Head of caudate nucleus (tissue), 42 donors: ENCODE measurements at places on chromosomes 4 and X.

DNA sequence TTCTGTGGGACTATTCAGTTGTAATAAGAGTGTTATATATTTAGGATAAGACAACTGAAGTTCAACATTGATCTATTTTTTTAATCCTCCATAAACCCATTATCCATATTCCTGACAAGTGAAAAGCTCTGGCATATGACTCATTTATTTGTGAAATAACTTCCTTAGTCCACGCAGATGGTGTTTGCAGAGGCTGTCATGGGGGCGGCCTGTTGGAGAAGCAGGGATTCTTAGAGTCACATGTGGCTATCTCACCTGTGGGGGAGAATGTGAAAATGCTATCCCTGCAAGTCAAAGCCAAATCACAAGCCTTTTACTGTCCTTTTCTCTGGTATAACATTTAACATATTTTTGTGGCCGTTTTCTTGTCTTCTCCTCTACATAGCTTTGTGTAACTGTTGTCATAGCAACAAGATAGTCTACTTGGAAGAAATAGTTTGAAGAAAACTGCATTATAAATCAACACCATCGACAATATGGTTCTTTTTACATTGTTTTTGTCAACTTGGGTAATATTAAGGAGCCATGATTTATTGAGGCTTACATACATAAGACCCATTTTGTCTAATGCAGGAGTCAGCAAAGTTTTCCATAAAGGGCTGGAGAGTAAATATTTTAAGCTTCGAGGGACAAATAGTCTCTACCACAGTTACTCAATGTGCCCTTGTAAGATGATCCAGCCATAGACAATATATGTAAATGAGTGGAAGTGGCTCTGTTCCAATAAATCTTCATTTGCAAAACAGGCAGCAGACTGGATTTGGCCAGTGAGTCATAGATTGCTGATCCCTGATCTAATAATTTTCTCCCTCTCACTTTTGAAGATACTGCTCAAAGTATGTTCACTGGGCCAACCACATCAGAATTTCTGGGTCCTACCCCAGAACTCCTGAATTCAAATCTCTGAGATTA lies 395.0 kb downstream of the DTHD1 start:
- no peak for DNase-seq

DNA sequence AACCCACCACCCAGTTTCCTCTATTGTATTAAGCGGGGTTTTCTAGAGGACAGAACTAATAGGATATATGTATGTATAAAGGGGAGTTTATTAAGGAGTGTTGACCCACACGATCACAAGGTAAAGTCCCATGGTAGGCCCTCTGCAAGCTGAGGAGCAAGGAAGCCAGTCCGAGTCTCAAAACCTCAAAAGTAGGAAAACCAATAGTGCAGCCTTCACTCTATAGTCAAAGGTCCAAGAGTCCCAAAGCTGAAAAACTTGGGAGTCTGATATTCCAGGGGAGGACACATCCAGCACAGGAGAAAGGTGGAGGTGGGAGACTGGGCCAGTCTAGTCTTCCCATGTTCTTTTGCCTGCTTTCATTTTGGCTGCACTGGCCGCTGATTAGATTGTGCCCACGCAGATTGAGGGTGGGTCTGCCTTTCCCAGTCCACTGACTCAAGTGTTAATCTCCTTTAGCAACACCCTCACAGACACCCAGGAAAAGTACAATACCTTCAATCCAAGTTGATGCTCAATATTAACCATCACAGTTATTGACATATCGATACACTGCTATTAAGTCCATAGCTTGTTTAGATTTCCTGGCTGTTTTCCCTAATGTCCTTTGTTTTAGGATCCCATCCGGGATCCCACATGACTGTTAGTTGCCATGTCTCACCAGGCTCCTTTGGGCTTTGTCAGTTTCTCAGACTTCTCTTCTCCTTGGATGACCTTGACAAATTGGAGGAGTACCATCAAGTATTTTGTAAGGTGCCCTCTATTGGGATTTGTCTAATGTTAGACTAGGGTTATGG lies 12.2 kb downstream of the UCHL1 start:
- DNase-seq: no peak

DNA sequence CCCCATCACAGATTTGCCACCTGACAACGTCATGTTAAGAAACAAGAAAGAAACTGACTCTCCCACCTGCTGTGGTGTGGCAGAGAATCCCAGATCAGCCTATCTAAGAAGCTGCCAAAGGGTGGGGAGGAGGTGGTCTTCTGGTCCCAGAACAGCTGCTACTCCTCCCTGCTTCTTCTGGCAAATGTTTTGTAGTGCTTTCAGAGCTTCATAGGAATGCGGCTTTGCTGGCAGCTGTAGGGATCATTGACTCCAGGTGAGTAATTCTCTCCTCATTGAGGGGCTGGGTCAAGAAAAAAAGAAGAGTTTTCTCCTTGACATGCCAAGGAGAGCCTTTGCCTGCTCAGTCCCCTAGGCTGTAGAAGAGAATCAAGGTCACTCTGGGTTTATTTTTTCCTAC lies 23.3 kb downstream of the NRK start:
- no peak for DNase-seq

GRCh38 chr4:185987961-185988627 lies 80.9 kb upstream of the TLR3 start:
- no peak for DNase-seq

DNA sequence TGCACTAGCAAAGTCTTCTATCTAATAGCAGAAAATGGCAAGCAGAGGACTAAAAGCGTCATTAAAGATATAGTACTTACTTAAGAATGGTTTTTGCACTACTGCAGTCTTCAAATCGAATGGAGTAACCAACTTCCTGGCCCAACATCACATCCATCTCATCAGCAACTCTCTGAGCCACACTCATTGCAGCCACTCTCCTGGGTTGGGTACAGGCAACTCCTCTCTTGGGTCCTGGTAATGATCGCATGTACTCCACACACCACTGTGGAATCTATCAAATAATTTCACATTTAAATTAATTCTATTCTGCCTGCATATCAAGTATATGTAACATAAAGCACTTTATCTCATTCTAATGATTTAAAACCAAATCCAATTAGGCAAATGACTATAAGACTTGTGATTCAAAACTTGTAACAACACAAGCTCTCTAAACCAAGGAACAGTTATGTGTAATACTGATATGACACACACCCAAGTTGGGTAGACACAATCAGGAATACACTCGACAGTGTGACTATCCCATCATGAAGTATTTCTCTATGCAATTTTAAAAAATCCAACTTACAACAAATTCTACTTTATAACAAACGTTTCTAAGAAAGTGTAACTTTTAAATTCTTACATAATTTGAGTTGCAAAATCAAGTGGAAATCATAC lies 13.6 kb downstream of the DHX15 start:
- no peak for DNase-seq

DNA sequence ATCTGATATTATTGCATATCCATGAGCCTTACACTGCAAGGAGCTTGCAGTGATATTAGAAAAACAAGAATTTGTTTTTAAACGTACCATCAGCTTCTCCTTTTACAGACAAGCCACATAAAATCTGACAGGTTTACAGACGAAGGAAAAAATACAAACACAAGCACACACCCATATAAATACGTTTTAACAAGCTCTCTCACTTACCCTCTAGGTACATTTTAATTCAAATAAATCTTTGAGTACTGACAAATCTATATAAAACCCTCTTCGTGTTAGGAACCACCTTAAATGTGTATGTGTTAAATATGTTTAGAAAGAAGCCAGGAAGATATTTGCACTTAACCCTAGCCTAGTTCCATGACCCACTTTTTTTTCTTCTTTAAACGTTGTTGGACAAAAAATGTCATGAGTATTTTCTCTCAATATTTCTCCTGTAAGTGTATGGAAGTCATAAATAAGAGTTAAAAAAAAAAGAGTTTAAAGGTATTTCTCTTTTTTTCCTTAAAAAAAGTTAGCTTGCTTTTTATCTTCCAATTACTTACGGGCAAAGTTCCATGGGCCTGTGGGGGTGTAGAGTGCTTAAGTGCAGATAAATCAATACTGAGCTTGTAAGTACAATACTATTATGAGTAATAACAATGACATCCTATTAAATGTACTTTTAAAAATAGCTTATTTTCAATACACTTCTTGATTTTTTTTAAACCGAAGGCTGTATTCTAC lies 1.5 kb downstream of the ARAP2 start:
- DNase-seq: peak; percentile 30
